ENCODE measurements at places on chromosomes 3 and 15.

DNA sequence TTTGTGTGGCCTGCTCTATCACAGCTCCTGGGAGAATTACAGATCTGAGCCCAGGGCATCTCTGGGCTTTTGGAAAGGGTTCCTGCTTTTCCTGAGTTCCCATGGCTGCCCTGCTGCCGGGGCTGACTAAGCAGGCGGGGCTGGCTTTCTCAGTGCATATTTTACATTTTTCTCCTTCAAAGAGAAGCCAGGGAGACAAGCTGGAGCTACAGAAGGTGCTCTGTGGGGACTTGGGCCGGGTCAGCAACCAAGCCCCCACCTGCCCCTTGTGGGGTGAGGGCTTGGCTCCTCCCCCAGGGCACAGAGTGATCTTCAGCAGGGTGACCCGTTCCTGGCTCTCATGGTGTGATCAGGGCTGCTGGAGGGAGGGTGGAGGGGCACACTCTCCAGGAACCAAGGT lies 17.4 kb downstream of the ABTB1 start:
- DNase-seq: no peak

GRCh38 chr3:174466471-174467054 lies 392.6 kb upstream of the NAALADL2 start:
- DNase-seq: no peak

- DNase-seq: no peak
Observed at GRCh38 chr3:11995120-11995519, 9.1 kb upstream of the SYN2 start.

GRCh38 chr15:39018966-39019365 lies 454.4 kb upstream of the RASGRP1 start:
- no peak for DNase-seq

DNA sequence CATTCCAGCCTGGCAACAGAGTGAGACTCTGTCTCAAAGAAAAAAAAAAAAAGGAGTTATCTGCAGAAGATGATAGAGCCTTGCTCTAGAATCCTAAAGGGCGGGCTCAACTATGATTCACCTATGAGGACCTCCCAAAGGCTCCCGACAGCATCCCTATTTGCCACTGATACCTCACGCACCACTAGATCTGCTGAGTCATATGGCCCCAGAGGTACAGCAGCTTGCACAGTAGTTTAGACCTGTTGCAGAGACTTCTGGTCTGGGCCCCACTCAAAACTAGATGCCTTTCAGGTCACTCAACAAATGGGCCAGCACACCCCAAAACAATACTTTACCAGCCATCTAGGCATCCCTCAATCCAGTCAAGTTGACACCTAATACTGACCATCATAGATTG lies 38.1 kb upstream of the PTX3 start:
- DNase-seq: no peak

Data from stimulated activated CD4-positive, alpha-beta T cell treated with anti-CD3 and anti-CD28 coated beads, Interleukin-4, amount 100 ng/mL, for 4 hours (primary cell).